Astrocyte of the spinal cord (primary cell): ENCODE measurements at places on chromosomes 1 and 21.

DNA sequence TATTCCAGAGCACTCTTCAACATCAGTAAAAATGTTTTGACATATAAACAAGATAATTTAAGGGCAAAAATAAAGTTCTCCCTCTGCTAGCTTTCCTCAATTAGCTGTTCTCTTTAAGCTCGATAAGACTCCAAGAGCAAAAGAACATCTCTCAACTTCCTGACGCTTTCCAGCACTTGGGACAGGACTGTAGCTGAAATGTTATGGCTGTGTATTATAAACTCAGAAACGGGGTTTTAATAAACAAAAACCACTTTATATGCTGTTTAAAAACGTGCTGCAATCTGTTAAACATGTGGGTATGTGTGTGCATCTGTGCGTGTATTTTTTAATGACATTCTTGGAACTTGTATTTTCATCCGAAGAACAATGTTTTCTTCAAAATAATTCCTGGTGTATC, 71.5 kb upstream of the RGS2 start:
- DNase-seq, result no peak

DNA sequence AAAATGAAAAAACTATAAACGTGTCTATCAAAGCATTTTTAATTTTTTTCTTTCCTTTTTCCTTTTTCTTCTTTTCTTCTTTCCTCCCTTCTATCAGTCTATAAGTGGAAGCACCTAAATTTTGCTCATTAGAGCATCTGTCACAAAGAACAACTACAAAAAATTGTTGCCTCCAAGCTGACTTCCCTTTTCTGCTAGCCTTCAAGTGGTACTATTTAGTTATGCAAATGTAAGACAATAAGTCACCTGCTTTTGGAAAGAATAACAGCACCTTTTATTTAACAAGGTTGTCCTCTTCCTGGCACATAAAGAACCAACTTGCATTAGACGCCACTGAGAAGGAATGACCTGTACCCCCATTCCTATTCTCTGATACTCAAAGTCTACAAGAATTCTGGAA, 45.0 kb upstream of the C1orf53 start:
- no peak for DNase-seq

- no peak for DNase-seq
These were observed 109.2 kb downstream of the CSMD2 start for GRCh38 chr1:34055818-34056217.

GRCh38 chr1:209038735-209039134, 544.8 kb upstream of the CAMK1G start:
- DNase-seq, result no peak

DNA sequence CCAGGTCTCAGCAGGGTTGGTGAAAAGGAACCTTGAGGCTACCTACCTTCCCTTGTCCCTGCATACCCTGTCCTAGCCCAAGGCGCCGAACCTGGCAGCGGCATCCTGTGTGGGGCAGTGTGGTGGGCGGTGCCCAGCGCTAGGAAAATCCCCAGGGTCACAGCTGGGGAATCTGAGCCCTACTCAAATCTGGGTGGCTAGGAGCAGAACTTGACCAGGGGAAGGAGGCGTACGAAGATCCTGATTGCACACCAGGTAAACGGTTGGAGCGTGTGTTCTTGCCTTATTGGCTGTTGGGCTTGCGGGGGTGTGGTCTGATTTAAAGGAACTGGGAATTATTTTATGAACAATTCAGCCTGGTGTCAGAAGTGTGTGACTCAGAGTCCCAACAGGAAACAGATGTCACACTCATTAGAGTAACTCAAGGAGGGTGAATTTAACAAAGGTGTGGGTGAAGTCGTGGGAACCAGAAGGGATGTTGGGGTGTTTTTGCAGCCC, 118.6 kb downstream of the LRIG2 start:
- no peak for DNase-seq

GRCh38 chr1:62144238-62144831, 50.3 kb upstream of the L1TD1 start:
- peak; percentile 69 for DNase-seq

GRCh38 chr21:44800971-44801467, 601 bp downstream of the UBE2G2 start:
- peak; percentile 32 for DNase-seq

GRCh38 chr1:41312991-41313645, 48.1 kb upstream of the FOXO6 start:
- DNase-seq, result no peak

DNA sequence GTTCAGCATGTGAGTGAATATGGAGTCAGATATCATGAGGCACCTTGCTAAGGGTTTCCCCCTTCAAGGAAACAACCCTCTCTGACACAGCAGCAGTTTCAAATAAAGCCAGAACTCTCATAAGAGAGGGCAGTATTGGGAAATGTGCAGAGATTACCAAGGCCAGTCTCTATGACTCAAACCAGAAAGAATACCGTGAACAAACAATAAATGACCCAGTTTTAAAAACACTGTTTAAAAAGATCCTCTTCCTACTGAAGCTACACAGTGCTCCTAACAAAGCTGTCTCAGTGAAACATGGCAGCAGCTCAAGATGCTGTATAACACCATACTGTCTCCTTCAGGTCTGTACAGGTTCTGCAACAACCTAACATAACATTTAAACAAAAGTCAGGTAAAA, 102.6 kb downstream of the KIAA0319L start:
- DNase-seq, result peak; percentile 65

DNA sequence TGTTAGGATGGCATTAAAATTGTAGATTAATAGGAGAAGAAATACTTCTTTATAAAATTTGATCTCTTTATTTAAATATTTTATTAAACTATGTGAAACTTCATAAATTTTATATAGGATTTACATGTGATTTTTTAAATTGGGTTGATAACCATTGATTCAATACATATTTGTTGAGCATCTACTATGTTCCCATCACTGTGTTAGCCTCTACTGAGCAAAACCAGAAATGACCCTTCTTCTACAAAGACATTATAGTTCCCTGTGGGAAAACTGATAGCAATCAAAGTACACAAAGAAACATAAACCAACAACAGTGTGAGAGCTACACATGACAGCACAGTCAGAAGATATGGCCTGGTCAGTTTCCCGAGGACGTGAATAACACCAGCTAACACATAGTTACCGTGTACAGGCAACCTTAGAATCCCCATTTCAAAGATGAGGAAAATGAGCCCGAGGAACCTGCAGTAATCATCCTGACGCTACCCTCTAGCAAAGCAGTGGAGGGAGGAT, 12.2 kb downstream of the TTC13 start:
- DNase-seq, result no peak

DNA sequence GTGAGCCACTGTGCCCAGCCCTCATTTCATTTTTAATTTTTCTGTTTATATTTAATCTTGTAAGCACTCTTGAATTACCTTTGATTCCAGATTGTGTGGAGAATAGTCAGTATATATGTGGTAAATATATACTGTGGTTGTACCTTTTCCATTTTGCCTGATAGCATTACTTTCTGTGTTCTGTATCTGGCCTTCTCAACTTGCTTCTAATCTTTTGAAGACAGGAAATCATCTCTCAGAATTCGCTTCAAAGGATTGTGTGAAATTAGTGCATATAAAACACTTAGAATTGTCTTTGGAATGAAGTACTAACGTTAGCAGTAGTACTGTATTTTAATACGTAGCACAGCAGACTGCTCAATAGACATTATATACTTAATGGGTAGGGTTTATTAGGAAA, 37.9 kb downstream of the PPP2R5A start:
- DNase-seq, result no peak

- DNase-seq, result peak; percentile 63
These were observed 104.9 kb upstream of the SOD1 start for GRCh38 chr21:31554511-31555022.

DNA sequence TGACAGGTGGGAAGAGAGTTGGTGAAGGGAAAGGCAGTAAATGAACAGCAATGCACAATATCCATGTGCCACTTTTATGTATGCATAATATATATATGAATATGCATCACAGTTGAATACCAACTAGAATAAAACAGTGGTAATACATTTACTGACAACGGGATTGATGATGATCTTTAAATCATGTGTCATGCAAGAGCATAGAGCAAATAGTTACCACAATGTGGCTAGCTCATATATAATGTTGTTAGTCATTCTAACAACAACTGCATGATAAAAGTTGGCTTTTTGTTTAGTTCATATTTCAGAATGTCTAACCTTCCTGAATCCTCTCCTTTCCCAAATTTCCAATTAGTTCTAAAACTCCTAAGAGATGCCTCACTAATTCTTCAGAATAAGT, 46.4 kb downstream of the GORAB start:
- no peak for DNase-seq

- DNase-seq, result no peak
These were observed 38.3 kb downstream of the ABCG1 start for GRCh38 chr21:42257091-42257765.

GRCh38 chr1:45879885-45880598, 76.6 kb downstream of the MAST2 start:
- DNase-seq, result no peak

DNA sequence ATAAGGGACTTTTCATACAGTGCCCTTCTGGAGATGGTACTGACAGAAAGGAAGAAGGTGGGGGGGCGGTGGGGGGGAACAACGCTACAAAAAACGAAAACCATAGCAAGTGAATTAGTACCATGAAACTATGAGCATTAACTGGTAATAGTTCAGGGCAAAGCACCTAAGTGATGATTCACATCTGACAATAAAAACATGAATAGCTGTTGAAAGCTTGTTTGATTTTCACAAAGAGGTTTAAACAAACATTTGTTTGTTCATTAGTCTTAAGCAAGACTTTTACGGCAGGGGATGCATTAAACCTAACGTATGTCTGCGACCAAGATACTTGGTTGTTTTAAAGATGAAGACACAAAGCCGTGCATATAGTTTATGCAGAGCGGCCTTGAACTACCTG, 177.5 kb downstream of the LMO4 start:
- no peak for DNase-seq

- peak; percentile 67 for DNase-seq
These were observed 8.9 kb downstream of the TAGLN2 start for GRCh38 chr1:159916242-159917051.

- peak; percentile 53 for DNase-seq
These were observed 42.7 kb downstream of the APP start for GRCh38 chr21:26127918-26128317.

DNA sequence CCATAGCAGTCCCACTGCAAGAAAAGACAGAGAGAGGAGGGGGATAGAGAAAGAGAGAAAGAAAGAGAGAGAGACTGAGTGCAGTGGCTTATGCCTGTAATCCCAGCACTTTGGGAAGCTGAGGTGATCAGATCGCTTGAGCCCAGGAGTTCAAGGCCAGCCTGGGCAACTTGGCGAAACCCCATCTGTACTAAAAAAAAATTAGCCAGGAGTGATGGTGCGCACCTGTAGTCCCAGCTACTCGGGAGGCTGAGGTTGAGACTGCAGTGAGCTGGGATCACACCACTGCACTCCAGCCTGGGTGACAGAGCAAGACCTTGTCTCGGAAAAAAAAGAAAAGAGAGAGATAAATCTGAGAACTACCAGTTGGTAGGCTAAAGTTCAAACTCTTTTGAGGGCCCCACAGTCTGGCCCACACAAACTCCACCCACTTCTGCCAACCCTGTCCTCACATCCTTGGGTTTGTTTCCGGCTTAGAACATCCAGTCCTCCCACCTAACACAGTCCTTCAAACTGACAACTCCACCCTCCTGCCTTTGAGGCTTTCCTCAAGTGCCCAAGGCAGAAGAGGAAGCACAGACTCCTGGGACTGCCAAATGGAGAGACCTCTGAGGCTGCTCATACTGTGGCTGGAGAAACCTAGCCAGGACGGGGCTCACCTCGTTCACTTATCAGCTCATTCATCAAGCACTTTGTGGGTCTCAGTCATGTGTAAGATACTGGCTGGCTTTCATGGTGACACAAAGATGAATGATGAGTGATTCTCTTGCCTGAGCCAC, 20.1 kb downstream of the TFAP2E start:
- DNase-seq, result no peak

DNA sequence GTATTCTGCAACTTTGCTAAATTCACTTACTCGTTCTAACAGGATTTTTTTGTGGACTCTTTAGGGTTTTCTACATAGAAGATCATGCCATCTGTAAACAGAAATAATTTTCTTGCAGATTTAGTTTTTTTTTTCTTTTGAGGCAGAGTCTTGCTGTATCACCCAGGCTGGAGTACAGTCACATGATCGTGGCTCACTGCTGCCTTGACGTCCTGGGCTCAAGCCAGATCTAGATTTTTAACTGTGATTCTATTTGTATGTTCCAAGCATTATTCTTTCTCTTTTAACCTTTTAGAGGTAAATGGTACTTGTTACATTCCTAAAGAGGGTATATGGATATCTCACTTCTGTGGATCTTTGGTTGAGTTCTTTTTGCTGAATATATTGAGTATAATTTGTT, 18.6 kb downstream of the FABP3 start:
- DNase-seq, result no peak

GRCh38 chr1:200108659-200109058, 81.1 kb downstream of the NR5A2 start:
- no peak for DNase-seq
